ENCODE measurements at places on chromosomes 1 and 21.

DNA sequence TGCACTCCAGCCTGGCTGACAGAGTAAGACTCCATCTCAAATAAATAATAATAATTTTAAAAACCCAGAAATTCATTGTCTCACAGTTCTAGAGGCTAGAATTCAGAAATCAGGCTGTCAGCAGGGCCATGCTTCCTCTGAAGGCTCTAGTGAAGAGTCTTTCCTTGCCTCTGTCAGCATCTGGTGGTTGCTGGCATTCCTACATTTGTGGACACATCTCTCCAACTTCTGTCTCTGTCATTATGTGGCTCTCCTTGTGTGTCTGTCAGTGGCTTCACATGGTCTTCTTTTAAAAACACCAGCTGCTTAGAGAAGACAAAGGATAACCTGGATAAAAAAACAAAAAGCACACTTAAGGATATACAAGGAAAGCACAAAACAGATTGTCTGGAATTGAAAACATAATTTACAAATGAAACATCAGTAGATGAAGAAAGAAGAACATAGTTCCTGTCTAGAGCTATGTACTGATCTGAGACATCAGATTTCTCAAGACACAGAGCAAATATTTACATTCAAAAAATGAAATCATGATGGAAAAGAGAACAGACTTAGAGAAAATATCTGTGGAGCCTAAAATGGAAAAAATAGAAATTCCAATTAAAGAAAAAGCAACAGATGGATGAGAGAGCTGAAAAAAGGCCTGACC, 32.7 kb upstream of the ASB17 start:
- no peak for DNase-seq

DNA sequence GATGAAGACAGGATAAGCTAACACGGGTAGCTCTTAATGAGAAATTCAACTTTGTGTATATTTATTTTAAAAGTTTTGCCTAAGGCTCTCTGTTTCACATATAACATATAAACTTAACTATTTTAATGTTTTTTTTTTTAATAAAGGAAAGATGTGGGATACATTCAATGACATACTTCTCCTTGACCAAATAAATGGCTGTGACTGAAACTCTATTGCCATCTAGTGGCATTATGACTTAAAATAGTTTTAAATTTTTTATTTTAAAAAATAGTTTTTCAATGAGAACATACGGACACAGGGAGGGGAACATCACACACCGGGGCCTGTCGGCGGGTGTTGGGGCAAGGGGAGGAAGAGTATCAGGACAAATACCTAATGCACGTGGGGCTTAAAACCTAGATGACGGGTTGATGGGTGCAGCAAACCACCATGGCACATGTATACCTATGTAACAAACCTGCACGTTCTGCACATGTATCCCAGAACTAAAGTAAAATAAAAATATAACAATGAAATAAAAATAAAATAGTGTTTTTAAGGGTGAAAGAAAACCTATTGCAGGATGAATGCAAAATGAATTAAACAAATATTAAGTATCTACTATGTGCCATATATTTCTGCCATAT, 83.4 kb downstream of the LYST start:
- DNase-seq, result no peak

DNA sequence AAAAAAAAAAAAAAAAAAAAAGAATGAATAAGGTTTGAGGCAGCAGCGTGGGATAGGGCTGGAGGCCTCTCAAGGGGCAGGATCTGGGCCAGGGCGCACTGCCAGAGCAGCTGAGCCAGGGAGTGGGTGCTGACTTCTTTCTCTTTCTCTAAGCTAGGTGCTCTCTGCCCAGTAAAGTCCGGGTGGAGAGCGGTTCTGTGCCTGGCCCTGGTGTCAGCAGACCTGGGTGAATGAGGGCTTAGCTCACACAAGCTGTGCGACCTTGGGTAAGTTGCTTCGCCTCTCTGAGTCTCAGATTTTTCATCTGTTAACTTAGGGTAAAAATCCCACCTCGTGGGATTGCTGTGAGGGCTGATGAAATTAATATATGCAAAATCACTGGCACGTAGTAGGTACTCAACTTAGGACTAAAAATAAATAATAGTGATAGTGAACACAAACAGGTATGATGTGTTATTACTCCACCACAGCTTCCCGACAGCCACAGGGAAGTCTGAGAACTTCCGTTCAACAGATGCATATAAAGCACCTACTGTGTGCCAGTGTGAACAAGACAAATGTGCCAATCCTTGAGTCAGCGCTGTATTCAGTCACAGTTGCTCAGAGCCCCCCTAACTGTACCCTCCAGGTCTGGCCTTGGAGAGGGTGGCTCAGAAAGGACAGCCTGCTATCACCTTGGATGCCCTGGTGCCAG, 2.0 kb upstream of the FAM131C start:
- DNase-seq, result no peak

- no peak for DNase-seq
Measured at GRCh38 chr1:156755527-156755950, 4.1 kb upstream of the HDGF start.

DNA sequence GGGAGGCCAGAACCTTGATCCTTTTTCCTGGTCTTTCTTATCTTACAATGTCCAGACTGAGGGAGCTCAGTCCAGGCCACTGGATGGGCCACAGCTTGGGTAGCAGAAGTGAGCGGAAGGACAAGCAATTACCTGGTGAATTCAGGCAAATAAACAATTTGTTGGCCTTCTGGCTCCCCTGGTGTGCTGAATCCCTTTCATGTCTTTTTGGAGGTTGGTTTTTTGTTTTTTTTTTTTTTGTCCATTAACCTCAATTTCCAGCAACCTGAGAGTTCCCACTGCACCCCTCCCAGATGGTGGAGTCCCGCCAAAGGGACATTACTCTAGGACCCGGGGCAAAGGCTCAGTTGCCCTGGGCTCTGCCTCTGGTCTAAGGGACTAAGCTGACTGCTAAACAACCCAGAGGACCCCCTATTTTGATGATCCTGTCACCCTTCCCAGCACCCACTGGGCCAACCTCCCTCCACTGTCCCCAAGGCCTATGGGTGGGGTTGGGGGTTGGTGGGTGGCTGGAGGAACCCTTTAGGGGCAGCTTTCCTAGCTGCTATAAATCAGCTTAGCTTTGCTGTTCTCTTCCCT, 85.5 kb downstream of the KCND3 start:
- DNase-seq, result no peak

- no peak for DNase-seq
Measured at GRCh38 chr21:36965720-36966065, 776 bp downstream of the HLCS start.

DNA sequence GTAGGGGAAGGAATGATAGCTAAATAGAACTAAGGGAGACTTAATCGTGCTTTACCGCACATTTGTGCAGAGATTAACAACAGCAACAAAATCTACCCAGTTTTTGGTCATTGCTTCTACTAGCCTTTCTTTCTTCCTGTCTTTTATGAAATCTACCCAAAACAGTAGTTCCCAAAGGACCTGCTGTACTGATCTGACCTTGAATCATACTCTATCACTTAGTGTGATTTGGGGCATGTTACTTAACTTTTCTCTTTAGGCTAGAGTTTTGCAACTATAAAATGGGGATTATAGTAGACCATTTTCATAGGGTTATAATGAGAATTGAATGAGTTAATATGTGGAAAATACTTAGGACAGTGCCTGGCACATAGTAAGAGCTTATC, 30.5 kb upstream of the MACF1 start:
- no peak for DNase-seq

GRCh38 chr1:171727778-171728177, 14.1 kb downstream of the VAMP4 start:
- no peak for DNase-seq

- DNase-seq, result no peak
Measured at GRCh38 chr1:200173097-200173618, 145.6 kb downstream of the NR5A2 start.

DNA sequence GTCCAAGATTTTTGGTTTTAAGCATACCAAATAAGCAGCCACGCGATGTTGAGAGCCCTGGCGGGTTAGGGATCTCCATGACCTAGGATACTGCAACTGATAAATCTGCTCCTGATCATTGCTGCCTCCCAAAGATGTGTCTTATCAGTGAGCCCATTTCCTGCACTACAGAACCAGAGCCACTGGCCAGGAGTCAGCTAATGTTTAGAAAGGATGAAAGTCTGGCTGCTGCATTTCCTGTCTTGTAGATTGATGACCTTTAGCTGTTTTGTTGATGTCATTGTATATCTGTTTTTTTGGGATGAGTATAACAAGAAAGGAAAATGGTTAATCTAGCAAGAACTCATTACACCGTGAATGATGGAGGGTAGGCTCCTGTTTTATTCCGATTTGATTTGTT, 74.5 kb downstream of the C1orf21 start:
- no peak for DNase-seq

All from activated CD4-positive, alpha-beta T cell treated with anti-CD3 and anti-CD28 coated beads, Interleukin-2, amount 50 U/mL, for 24 hours (primary cell).